Muscle of arm (tissue), 14 donors: ENCODE measurements at places on chromosomes 13 and 19.

DNA sequence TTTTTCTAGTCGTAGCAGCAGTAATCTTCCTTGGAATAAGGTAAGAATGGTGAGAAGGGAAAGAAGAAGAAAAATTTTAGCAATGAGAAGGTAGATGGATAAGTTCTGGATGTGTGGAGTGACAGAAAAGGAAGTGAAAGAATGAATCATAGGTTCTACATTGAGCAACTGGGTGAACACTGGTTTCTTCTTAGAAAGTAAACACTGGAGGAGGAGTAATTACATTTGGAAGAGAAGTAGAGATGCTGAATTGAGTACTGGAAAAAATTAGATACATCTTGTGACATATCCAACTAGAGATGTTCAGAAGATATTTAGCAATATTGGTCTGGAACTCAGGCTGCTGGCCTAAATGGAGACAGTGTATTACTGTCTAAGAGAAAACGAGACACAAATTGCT lies 148.5 kb downstream of the GPC5 start:
- no peak for DNase-seq

- DNase-seq: no peak
Observed at GRCh38 chr13:42333613-42334328, 61.8 kb downstream of the AKAP11 start.

GRCh38 chr13:101942038-101942437 lies 459.8 kb downstream of the FGF14 start:
- peak; percentile 39 for DNase-seq

- DNase-seq: peak; percentile 74
Observed at GRCh38 chr19:45607071-45608029, 5.3 kb upstream of the GPR4 start.

DNA sequence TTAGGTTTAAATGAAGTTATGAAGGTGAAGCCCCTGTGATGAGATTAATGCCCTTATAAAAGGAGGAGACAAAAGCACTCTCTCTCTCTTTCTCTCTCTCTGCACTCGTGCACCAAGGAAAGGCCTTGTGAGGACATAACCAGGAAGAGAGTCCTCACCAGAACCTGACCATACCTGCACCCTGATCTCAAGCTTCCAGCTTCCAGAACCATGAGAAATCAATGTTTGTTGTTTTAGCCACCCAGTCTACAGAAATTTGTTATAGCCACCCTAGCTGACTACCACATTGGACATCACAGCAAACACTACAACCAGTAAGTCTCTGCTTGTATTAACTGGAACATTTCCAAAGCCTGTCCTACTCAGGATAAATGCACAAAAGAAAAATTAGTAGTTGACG lies 34.7 kb upstream of the WDFY2 start:
- DNase-seq: no peak

DNA sequence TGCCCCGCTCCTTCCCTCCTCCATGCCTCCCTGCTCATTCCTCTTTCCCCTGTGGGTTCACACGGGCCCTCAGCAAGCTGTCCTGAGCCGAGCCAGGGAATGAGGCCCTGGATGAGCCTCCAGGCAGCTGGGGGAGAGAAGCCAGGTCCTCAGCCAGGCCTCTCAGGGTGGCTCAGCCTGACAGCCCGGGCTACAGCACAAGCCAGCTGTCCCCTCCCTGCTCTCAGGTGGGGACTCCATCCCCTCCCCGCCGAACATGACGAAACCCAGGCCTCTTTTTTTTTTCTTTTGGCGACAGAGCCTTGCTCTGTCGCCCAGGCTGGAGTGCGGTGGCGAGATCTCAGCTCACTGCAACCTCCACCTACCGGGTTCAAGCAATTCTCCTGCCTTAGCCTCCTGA lies 40.0 kb upstream of the MATK start:
- DNase-seq: no peak

DNA sequence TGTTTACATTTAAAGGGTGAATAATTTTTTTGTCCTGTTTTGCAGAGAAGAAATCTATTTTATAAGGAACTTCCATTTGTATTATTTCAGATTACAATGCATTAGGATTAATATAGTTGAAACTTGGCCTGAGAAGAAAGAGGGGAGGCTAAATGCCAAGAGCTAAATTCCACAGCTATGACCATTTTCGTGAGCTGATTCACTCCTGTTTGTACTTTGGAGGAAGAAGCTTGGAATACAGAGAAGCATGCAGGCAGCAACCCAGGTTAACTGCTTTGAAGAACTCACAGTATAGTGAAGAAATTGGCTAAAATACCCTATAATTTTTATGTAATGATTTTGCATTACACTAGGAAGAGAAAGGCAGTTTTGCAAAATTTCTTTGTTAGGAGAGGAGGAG lies 309.4 kb upstream of the KLF12 start:
- DNase-seq: peak; percentile 83

DNA sequence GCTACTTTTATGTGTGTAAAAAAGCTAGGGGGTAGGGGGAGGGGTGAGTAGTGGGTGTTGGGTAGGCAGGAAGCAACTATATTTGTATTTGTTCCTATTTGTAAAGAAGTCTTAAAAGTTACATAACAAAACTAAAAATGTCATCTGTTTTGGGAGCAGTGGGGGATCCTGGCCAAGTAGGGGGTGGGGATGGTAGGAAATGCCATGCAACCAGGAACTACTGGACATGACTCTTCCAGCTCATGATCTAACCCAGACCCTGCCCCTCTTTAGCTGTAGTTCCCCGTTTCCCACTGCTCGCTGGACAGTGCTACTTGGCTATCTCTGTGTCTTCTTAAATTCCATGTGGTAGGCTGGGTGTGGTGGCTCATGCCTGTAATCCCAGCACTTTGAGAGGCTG lies 3.2 kb downstream of the GTF3A start:
- no peak for DNase-seq

DNA sequence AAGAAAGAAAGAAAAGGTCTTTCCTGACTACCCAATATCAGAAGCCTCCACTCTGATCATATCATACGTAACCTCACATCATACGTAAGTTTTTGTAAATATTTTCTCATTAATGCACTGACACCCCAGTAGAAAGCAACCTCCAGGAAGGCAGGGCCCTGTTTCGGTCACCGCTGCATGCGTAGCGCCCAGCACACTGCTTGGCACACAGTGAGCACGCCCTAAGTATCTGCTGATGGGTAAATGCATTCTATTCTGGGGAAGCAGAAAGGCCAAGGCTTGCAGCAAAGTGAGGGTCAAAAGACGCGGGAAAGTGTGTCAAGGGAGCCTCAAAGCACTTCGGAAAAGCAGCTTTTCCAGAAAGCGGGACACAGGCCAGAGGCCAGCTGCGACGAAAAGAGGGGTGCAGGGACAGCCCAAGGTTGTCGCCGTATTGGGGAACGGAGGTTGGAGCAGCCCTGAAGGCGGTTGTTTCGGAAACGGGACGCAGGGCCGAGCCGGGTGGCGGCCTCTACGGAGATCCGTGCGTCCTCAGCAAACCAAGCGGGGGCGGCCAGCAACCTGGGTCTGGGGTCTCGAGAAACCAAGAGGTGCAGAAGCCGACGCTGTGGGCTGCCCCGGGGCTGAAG lies 463 bp downstream of the SUGP1 start:
- DNase-seq: no peak

- no peak for DNase-seq
Observed at GRCh38 chr19:35889370-35890112, 10.8 kb downstream of the NFKBID start.
